ENCODE measurements at places on chromosomes 6 and 20.
A peak's percentile ranks its signal among the peaks of the same experiment; 100 is the strongest.

GRCh38 chr20:5433352-5433751 lies 116.6 kb upstream of the PROKR2 start:
- no peaks in the 10 kb centered on the region for H3K36me3 ChIP-seq
- no peak overlapping the region for H3K27ac ChIP-seq
- no peak overlapping the region for H3K4me3 ChIP-seq

- H3K27ac ChIP-seq, result no peak overlapping the region
- H3K36me3 ChIP-seq, result no peaks in the 10 kb centered on the region
- H3K4me1 ChIP-seq, result no peaks in the 10 kb centered on the region
These were observed 252.9 kb upstream of the MAN1A1 start for GRCh38 chr6:119602215-119603178.

- peak; percentile 73 for DNase-seq
- H3K27ac ChIP-seq, result peak overlapping the region; percentile 91
- H3K4me1 ChIP-seq, result peaks cover 18% of the 10 kb centered on the region
- peaks cover 18% of the 10 kb centered on the region for H3K36me3 ChIP-seq
- H3K4me3 ChIP-seq, result peak overlapping the region; percentile 91
These were observed 8.0 kb downstream of the FOXC1 start for GRCh38 chr6:1617466-1618310.

DNA sequence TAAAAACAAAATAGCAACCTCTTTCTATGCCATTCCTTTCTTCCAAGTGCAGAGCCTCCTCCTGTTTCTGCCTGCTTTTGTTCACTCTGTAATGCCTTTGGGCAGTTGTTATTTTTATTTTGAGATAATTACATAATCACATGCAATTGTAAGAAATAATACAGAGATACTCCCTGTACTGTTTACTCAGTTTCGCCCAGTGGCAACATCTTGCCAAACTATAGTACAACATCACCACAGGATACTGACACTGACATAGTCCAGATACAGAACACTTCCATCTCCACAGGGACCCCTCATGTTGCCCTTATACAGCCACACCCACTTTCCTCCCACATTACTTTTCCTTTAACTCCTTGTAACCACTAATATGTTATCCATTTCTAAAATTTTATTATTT lies 59.7 kb downstream of the BANF2 start:
- H3K4me3 ChIP-seq, result no peak overlapping the region
- no peak overlapping the region for H3K27ac ChIP-seq
- no peaks in the 10 kb centered on the region for H3K27me3 ChIP-seq
- DNase-seq, result no peak

DNA sequence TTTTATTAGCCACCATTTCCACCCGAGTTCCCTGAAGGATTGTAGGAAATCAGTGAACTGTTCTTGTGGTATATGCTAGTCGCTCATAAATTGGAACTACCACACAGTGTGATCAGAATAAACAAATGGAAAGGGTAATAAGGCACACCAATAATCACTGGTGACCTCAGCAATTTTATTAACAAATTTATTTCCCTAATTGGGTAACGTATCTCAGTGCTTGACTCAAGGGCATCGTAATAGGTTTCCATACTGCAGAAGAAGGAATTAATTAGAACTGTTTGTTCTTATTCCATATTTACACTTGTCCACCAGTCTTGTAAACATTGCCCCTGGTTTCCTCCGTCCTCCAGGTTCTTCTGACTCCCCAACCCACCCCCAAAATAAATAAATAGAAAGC lies 10.0 kb upstream of the UQCC2 start:
- H3K27me3 ChIP-seq, result no peaks in the 10 kb centered on the region
- no peak for DNase-seq
- no peak overlapping the region for H3K27ac ChIP-seq
- no peak overlapping the region for H3K4me3 ChIP-seq

- H3K27me3 ChIP-seq, result no peaks in the 10 kb centered on the region
- H3K4me3 ChIP-seq, result peak overlapping the region; percentile 16
- peaks cover 15% of the 10 kb centered on the region for H3K4me1 ChIP-seq
- no peak overlapping the region for H3K27ac ChIP-seq
These were observed 29.0 kb downstream of the SLC12A5 start for GRCh38 chr20:46057856-46058598.

- no peaks in the 10 kb centered on the region for H3K27me3 ChIP-seq
- no peaks in the 10 kb centered on the region for H3K4me1 ChIP-seq
- no peak overlapping the region for H3K4me3 ChIP-seq
These were observed 61.7 kb downstream of the RIOK1 start for GRCh38 chr6:7451326-7451725.

DNA sequence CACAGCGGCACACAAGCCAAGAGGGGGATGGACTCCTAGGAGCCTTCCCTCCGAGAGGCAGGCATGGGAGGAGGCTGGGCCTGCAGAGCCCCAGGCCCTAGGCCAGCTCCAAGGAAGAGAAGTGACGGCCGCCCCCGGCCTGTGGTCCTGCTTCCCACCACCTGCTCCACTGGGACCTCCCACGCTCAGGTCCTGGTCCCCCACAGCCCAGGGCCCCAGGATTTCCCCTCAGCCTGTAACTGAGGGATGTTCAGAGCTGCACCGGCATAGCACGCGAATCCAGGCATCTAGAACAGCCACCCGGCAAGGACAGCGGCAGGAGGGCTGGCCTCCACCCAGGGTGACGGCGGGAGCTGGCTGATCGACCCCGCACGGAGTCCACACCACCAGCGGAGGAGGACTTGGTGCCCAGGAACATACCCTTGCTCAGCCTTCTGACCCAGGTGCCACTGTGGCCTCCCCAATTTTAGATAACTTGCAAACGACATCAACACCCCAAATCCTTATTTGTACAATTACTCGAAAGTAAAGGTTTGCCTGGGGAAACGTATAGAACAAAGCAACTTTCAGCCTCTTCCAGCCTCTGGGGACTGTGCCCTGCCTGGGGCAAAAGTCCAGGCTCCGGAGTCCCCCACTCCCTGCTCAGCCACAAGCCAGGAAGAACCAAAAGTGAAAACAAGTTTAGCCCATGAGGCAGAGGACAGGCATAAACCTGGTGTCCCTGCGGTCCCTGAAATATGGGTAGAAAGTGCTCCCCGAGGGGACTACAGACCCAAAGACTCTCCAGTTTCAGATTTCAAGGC lies 3.5 kb downstream of the GATA5 start:
- peaks cover 29% of the 10 kb centered on the region for H3K4me1 ChIP-seq
- H3K36me3 ChIP-seq, result no peaks in the 10 kb centered on the region
- no peak overlapping the region for H3K27ac ChIP-seq
- H3K4me3 ChIP-seq, result no peak overlapping the region
- H3K27me3 ChIP-seq, result peaks cover 91% of the 10 kb centered on the region
- DNase-seq, result no peak

DNA sequence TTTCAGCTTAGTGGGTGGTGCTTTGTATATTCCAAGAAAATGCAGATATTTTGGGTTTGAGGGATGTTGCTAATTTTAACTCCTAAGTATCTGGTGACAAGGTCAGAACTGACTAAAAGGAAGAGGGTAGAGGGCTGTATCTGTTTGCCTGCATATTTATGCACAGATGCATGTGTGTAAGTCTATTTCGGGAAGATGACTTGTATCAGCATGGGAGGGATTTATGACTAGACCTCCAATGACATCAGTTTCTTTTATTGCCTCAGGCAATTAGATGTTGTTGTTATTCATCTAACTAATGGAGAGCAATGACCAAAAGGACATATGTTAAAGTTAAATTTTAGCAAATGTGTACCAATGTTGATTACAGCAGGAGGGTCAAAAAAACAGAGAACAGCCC lies 734.3 kb downstream of the QKI start:
- H3K27me3 ChIP-seq, result no peaks in the 10 kb centered on the region
- H3K4me3 ChIP-seq, result no peak overlapping the region
- no peaks in the 10 kb centered on the region for H3K4me1 ChIP-seq
- H3K27ac ChIP-seq, result no peak overlapping the region
